ENCODE measurements at places on chromosomes 12 and 14. TPM values are rescaled to one million over a fixed set of nuclear protein-coding genes. Genes with fewer than 3 reads are reported as not detected.
A peak's percentile ranks its signal among the peaks of the same experiment; 100 is the strongest.

- no peak for DNase-seq
- no peaks in the 10 kb centered on the region for H3K36me3 ChIP-seq
- no peaks in the 10 kb centered on the region for H3K4me1 ChIP-seq
- H3K27me3 ChIP-seq, result no peaks in the 10 kb centered on the region
Observed at GRCh38 chr12:125890971-125891370, 825.7 kb downstream of the AACS start.

GRCh38 chr14:82595466-82595865 is 1061.8 kb upstream of the SEL1L start:
- H3K27me3 ChIP-seq, result no peaks in the 10 kb centered on the region
- H3K36me3 ChIP-seq, result no peaks in the 10 kb centered on the region
- no peak for DNase-seq
- H3K27ac ChIP-seq, result no peak overlapping the region
- no peak overlapping the region for H3K4me3 ChIP-seq

GRCh38 chr14:62921466-62921865 is 123.8 kb downstream of the KCNH5 start:
- H3K36me3 ChIP-seq, result no peaks in the 10 kb centered on the region
- H3K4me1 ChIP-seq, result no peaks in the 10 kb centered on the region
- no peaks in the 10 kb centered on the region for H3K27me3 ChIP-seq
- no peak overlapping the region for H3K27ac ChIP-seq
- no peak for DNase-seq

Gene SLC10A1
- not detected for total RNA-seq

Gene GLIPR1L2
- 1.6 TPM for total RNA-seq

- H3K36me3 ChIP-seq, result no peaks in the 10 kb centered on the region
- DNase-seq, result no peak
- H3K27ac ChIP-seq, result no peak overlapping the region
- no peak overlapping the region for H3K4me3 ChIP-seq
Observed at GRCh38 chr12:65968889-65969509, 144.7 kb downstream of the HMGA2 start.

Gene ING4
- total RNA-seq, result 29.8 TPM

Gene PLXNC1
- total RNA-seq, result 29.0 TPM

Gene DIO2
- not detected for total RNA-seq

Gene USP30
- 13.0 TPM for total RNA-seq

- no peak overlapping the region for H3K27ac ChIP-seq
- H3K27me3 ChIP-seq, result no peaks in the 10 kb centered on the region
- H3K36me3 ChIP-seq, result no peaks in the 10 kb centered on the region
- no peak for DNase-seq
- no peak overlapping the region for H3K4me3 ChIP-seq
- peaks cover 4% of the 10 kb centered on the region for H3K4me1 ChIP-seq
Observed at GRCh38 chr12:92439420-92439805, 263.4 kb upstream of the PLEKHG7 start.

DNA sequence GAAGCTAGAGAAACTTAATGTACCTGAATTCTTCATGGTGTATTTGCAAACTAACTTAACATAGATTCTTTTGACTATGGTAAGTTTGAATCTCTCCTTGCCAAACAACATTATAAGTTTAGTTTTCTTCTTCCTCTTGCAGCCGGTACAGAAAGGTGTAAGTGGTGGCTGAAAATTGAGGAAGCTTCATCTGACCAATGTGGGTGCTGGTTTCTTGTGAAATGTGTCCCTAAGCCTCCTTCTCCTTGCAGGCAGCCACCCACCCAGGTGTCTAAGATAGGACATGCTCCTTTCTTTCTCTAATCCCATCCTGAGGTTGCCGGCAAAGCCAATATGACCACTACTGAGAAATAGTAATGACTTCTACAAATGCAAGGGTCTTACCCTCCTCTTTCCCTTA is 20.6 kb downstream of the GSG1 start:
- no peak overlapping the region for H3K4me3 ChIP-seq
- no peaks in the 10 kb centered on the region for H3K4me1 ChIP-seq
- H3K36me3 ChIP-seq, result no peaks in the 10 kb centered on the region

DNA sequence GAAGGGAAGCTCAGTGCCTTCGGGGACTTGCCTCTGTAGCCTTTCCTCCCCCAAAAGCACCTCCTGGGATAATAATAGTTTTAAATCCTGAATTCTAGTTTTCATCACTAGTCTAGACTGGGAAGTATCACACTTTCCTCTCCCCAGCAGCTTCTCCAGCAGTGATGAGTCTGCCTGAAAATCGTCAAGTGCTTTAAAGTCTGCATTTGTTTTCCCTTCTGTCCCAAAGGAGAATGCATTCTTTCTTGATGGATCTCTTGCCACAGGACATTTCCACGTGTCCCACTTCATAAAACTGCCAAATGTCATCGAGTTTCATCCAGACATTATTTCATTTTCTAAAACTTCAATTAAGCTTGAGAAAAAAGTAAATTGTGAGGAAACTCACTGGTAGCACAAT is 15.0 kb downstream of the CSRP2 start:
- H3K4me1 ChIP-seq, result no peaks in the 10 kb centered on the region
- no peak overlapping the region for H3K4me3 ChIP-seq
- no peak for DNase-seq
- peak overlapping the region; percentile 29 for H3K27ac ChIP-seq
- H3K27me3 ChIP-seq, result no peaks in the 10 kb centered on the region

Gene TAS2R7
- total RNA-seq, result not detected

Gene CSAD
- 92.3 TPM for total RNA-seq

Gene ANO6
- total RNA-seq, result 75.5 TPM

DNA sequence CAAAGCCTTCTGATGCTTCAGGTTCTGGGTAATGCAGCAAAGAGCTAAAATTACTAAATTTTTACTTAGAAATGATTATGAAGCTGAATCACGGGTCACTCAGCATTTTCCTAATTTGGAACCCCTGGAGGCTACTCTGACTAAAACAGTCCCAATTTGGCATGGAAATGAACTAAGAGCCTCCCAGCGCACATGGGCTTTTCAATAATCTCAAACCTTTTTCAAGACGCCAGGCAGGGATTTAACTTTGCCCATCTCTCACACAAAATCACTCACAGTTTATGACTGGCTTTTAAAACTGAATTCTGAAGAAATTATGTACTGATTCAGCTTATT is 68.3 kb downstream of the LLPH start:
- no peaks in the 10 kb centered on the region for H3K36me3 ChIP-seq
- no peak overlapping the region for H3K4me3 ChIP-seq
- H3K27me3 ChIP-seq, result no peaks in the 10 kb centered on the region
- DNase-seq, result no peak
- H3K4me1 ChIP-seq, result no peaks in the 10 kb centered on the region

DNA sequence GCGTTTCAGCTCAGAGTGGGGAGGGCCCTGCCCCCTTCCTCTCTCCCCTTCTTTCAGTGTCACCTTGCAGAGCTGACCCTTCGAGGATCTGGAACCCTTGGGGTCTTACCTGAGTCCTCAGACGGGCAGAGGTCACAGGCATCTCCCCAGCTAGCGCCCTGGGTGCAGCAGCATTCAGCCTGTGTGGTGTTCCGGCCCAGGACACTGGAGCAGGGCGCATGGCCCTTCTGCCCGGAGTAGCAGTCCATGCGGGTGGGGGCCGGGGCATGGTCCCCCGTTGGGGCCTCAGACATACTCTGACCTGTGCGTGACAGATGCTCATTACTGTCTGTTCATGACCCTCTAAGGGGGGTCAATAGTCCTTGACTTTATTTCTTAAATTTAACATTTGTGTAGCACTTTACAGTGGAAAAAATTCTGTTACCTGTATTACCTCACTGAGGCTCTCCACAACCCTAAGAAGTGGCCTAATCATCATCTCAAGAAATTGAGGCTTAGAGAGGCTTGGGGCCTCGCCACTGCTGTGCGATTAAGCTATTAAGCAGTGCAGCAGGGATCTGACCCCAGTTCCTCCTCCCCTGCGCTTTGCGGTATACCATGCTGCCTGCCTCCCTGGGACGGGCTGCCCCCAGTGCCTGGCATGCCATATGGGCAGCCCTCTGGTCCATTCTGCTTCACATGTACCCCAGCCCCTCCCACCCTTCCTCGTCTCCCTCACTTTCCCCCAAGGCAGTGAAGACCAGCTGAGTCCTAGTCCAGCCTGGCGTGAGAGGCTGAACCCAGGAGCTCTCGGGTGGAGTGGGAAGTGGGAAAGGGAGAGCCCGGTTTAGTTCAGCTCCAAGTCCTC is 11.5 kb downstream of the ISCA2 start:
- no peak overlapping the region for H3K27ac ChIP-seq
- no peak overlapping the region for H3K4me3 ChIP-seq
- no peaks in the 10 kb centered on the region for H3K27me3 ChIP-seq
- H3K36me3 ChIP-seq, result no peaks in the 10 kb centered on the region
- DNase-seq, result peak; percentile 68
- peaks cover 7% of the 10 kb centered on the region for H3K4me1 ChIP-seq

- H3K27ac ChIP-seq, result no peak overlapping the region
- H3K4me1 ChIP-seq, result no peaks in the 10 kb centered on the region
- H3K36me3 ChIP-seq, result no peaks in the 10 kb centered on the region
- H3K27me3 ChIP-seq, result no peaks in the 10 kb centered on the region
- DNase-seq, result no peak
Observed at GRCh38 chr12:46547421-46548354, 175.1 kb upstream of the SLC38A2 start.

DNA sequence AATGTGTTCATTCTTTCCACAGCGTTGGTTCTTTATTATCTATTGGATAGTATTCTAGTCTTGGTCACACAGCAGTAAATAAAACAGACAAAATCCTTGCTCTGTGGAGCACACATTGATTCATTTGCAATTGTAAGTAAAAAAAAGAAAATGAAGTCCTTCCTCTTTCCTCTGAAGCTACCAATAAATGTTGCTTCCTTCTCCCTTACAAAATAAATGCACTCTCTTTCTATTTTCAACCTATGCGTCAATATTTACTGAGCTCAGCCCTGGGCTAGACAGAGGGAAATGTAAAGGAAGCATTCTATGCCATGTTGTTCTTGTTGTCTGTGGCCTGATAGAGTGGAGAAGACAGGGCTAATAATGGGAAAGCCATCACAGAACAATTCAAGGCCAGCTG is 2.9 kb downstream of the ABHD12B start:
- peaks cover 9% of the 10 kb centered on the region for H3K4me1 ChIP-seq
- H3K4me3 ChIP-seq, result no peak overlapping the region
- H3K27me3 ChIP-seq, result no peaks in the 10 kb centered on the region
- H3K36me3 ChIP-seq, result no peaks in the 10 kb centered on the region

DNA sequence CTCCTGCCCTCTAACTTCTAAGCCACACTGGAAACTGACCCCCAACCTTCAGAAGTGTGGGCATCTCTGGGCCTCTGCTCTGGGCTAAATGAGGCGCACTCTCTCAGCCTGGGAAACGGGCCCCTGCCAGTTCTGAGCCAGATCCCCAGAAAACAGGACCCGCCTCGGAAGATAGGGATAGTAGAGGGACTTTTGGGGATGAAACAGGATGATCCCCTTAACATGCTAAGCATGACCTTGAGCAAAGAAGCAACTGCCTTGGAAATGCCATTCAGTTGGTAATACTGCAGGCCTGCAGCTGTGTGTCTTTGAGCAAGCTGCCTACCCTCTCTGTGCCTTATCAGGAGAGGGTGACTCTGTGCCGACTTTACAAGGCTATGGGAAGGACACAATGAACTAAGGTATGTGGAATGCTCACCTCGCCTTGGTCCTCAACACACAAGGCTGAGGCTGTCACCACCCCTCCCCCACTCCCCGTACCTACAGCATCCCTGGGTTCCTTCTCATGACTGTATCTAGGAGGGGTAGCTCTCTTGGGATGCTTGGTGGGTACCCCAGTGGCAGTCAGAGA is 54.0 kb downstream of the NCOR2 start:
- DNase-seq, result no peak
- H3K4me1 ChIP-seq, result peaks cover 95% of the 10 kb centered on the region
- H3K4me3 ChIP-seq, result no peak overlapping the region
- no peaks in the 10 kb centered on the region for H3K27me3 ChIP-seq
- H3K36me3 ChIP-seq, result peaks cover 5% of the 10 kb centered on the region
